ENCODE measurements at places on chromosomes 5 and 9. TPM values are rescaled to one million over a fixed set of nuclear protein-coding genes. Genes with fewer than 3 reads are reported as not detected.

- DNase-seq = no peak
- peaks cover 15% of the 10 kb centered on the region for H3K4me1 ChIP-seq
- no peak overlapping the region for H3K4me3 ChIP-seq
- no peaks in the 10 kb centered on the region for H3K36me3 ChIP-seq
Observed at GRCh38 chr9:68546596-68547390, 6.1 kb upstream of the TMEM252 start.

The PCAT7 gene
- not detected for total RNA-seq

DNA sequence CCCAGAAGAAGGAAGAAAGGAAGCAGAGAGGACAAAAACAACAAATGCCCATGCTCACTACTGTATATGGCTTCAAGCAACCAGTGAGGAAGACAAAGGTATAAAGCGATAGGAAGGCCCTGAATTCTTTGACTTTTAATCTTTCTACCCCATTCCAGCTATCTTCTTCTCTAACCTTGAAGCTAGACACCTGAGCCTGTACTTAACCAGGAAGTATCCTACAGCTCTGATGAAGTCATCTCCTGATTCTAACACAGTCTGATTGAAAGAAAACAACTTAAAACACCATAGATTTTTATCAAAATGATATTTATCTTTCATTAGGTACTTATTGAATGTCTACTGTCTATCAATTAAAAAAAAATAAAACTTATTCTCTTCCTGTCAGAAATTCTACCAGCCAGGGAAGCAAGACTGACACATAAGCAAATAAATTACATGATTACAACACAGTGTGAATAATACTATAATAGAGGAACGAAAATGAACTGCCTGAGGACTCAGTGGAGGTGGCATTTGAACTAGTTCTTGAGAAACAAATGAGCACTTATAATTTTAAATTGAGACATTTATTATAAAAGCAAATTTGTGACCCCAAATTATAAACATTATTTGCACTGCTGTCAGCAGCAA is 123.3 kb upstream of the ELL2 start:
- H3K36me3 ChIP-seq = peaks cover 1% of the 10 kb centered on the region
- H3K4me1 ChIP-seq = peaks cover 9% of the 10 kb centered on the region
- DNase-seq = no peak
- no peak overlapping the region for H3K27ac ChIP-seq
- no peaks in the 10 kb centered on the region for H3K27me3 ChIP-seq
- no peak overlapping the region for H3K4me3 ChIP-seq

DNA sequence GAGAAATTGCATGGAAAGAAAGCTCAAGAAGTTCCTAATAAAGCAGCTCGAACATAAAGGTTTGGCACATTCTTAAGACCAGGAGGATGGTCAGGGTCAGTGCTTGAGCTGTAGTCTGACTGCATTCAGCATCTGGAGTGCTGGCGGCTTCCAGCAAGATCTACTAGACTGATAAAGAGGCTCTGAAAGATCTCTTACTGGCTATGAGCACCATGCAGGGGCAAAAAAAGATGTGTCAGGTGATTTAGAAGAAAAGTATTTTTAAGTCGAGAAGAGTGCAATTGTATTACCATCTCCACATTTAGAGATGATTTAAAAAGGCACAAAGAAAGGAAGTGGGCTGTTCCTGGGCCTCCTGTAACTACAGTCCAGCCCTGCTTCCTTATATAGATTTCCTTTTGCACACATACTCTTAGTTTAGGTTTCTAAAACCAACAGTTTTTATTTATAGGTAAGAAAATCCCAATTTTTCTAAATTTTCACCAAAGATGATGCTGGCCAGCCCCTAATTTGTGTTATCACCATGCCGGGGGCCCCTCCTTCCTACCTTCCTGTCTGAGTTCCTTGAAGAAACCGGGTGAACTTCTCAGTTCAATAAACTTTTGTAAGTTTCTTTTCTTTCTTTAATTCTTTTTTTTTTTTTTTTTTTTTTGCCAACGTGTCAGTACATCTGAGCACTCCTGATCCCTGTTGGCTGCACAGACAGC is 65.9 kb upstream of the PLPP1 start:
- no peaks in the 10 kb centered on the region for H3K36me3 ChIP-seq
- peaks cover 5% of the 10 kb centered on the region for H3K27me3 ChIP-seq
- no peak for DNase-seq
- peaks cover 19% of the 10 kb centered on the region for H3K4me1 ChIP-seq

The PDZD2 gene
- not detected for total RNA-seq

GRCh38 chr5:35919191-35919590 is 19.2 kb downstream of the CAPSL start:
- no peak for DNase-seq
- H3K27ac ChIP-seq = peak overlapping the region; percentile 62
- H3K36me3 ChIP-seq = peaks cover 31% of the 10 kb centered on the region
- peaks cover 30% of the 10 kb centered on the region for H3K4me1 ChIP-seq
- H3K27me3 ChIP-seq = no peaks in the 10 kb centered on the region

Measured in activated CD8-positive, alpha-beta memory T cell treated with anti-CD3 and anti-CD28 coated beads, Interleukin-2, amount 10 ng/mL, durations not matched to agents 7 days and 5 days (primary cell).